ENCODE measurements at places on chromosomes 16 and 17.
A peak's percentile ranks its signal among the peaks of the same experiment; 100 is the strongest.

DNA sequence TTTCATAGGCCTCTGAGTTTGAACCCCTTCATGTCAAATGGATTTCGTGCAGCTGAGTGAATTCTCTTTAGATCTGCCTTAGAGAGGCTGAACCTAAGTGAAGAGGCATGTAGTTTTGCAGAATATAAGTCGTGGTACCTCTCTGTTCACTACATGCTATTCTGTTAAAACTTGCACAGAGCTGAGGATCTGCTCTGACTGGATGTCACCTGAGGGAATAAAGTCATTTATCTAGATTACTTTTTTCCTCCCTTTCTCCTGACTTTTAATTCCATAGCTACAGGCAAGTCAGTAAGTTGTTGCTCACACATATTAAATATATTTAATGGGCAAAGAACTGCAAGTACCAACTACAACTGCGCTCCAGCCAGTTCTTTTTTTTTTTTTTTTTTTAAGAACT is 64.7 kb downstream of the WNT3 start:
- no peak for DNase-seq

DNA sequence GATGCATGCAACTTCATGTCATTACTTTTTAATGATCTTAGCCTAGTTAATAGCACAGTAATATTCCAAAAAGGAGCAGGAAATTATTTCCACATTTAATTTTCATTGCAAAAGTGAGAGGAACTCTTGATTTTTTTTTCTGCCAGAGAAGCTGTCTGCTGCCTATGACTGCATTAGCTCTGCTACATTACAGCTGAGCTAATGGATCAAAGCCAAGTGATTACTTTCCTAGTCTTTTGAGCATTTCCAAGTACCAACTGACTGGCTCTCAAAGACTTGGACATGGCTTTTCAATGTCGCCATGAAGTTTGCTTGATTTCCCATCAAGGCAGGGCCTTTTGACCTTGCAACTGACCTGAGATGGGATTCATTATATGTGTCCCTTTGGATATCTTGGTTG is 356.6 kb upstream of the XYLT1 start:
- DNase-seq, result no peak

DNA sequence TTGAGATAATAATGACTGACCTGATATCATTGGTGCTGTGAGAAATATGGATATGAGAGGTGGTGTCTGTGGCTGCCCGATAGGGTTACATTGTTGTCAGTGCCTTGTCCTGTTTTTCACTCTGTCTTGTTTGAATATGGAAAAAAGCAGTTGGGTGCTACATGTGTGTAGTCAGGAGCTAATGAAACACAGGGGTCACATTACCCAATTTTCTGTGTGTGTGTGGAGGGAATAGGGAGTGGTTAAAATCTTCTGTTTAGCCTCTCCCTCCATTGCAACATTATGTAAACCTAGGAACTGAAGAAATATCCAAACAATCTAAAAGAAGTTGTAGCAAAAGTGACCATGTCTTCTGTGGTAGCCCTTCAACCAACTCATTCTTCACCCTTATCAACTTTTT is 527.7 kb upstream of the SOX9 start:
- no peak for DNase-seq

- no peak for DNase-seq
Measured at GRCh38 chr16:2159175-2159838, 3.7 kb downstream of the TRAF7 start.

GRCh38 chr16:9330095-9330494 is 238.7 kb downstream of the HAPSTR1 start:
- no peak for DNase-seq

GRCh38 chr16:11783319-11784037 is 13.6 kb downstream of the ZC3H7A start:
- DNase-seq, result peak; percentile 58

- DNase-seq, result peak; percentile 42
Measured at GRCh38 chr17:4017377-4017776, 53.1 kb upstream of the ATP2A3 start.

DNA sequence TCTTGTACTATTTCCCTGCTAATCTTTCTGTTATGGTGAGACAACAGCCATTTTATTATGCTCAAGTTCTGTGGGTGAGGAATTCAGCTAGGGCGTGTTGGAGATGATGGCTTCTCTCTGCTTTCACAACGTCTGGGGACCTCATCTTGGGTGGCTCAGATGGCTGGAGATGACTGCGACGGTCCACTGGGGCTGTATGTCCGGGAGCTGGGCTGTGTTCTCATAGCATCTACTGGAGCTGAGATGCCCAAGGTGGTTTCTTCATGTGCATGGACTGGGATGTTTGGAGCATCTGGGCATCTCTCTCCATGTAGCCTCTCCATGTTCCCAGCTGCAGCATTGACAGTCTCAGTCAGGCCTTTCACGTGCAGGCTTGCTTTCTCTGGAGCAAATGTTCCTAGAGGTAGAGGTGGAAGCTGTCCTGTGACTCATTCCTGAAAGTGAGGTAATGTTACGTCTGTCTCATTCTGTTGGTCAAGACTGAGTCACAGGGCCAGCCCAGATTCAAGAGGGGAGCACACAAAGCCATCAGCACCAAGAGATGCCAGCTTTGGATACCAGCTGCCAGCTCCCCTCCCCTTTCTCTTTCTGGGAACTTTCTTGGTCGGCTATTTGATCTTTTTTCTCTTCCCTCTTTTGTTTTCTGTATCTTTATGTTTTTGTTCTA is 96.2 kb downstream of the RAP1GAP2 start:
- DNase-seq, result no peak

- no peak for DNase-seq
Measured at GRCh38 chr16:796296-797119, 4.0 kb downstream of the GNG13 start.

DNA sequence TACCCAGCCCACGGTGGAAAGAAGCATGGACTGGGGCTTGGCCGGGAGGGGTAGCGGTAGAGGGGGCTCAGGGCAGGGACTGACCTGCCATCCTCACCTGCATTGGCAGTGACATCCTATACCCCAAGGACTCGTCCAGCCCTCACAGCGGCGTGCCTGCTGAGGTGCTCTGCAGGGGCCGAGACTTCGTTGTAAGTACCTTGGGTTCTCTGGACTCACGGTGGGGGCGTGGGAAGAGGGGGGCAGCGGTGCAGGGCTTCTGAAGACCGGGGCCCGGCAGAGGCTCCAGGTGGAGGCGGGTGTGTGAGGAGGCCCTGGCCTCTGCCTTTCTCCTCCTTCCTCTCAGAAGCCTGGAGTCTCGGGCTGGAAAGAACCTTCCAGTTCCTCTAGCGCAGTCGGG is 25.5 kb downstream of the POLR3E start:
- no peak for DNase-seq

- no peak for DNase-seq
Measured at GRCh38 chr17:21756856-21757619, 64.7 kb downstream of the KCNJ18 start.

GRCh38 chr16:11495066-11495407 is 91.7 kb downstream of the LITAF start:
- no peak for DNase-seq

DNA sequence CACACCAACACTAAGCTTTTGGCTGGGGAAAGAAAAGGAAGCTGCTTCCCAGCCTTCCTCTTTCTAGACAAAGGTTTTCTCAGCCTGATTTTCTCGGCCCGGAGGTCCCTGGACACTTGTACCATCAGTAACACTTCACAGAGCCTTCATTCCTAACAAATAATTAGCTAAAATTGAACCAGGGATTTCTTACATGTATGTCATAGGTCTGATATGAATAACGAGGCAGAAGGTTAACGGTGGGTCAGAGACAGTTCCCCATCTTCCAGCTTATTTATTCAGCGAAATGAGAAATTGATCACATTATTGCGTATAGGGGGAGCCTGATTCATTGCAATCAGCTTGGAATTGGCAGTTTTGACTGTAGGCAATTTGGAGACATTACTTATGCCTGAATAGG is 142.5 kb downstream of the SALL1 start:
- DNase-seq, result no peak

DNA sequence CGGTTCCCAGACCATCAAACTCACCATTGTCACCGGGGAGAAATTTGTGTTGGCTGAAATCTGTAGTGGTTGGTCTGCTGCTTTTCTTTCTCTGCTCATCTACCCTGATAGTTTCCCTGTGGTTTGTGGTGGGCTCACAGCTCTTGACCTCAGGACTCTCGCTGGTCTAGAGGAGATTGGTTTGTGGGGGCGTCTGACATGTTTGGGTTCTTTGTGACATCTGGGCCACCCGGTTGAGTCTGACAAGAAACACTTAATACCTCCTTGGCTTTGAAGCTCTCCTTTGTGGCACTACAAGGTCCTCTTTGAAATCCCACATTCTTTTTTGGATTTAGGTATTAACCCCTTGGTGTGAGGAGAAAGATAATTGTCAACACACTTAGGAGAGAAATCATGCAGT is 662.0 kb downstream of the WWOX start:
- peak; percentile 41 for DNase-seq

All from hematopoietic multipotent progenitor cell treated with erythropoietin and hydrocortisone succinate and interleukin-3 and kit ligand, for 4 days (in vitro differentiated cells).